ENCODE measurements at places on chromosomes 7 and 10. TPM values are rescaled to one million over a fixed set of nuclear protein-coding genes. Genes with fewer than 3 reads are reported as not detected.

GRCh38 chr7:132837529-132837928 lies 244.4 kb downstream of the CHCHD3 start:
- no peak for DNase-seq

GRCh38 chr7:136104269-136104603 lies 127.1 kb upstream of the MTPN start:
- no peak for DNase-seq

PARG gene
- total RNA-seq: 46.9 TPM

DNA sequence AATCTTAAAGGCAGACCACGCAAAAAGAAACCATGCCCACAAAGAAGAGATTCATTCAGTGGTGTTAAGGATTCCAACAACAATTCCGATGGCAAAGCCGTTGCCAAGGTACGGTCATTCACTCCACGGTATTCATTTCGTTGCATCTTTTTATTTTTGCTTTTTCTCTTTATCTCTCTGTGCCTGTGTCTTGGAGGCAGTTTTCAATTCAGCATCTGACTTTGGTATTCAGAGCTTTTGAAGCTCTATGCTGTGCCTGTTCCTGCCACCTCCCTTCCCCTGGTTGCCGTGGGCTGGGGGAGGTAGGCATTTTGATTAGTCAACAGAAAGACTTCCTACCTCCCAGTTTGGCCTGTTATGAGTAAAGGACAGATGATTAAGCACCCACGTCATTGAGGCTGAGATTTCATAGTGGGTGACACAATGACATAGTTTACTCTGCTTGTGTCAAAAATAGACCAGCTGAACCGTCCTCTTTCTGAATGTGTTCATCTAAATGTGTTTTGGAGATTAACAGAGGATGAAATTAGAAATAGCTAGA lies 149.5 kb downstream of the ARID5B start:
- no peak for DNase-seq

ZCWPW1 gene
- total RNA-seq: 10.8 TPM

All from OCI-LY7 (cell line).